ENCODE measurements at places on chromosomes 7 and 10.

GRCh38 chr7:34062826-34063225, 157.5 kb downstream of the BMPER start:
- no peak for DNase-seq

GRCh38 chr10:46536781-46537180, 19.7 kb downstream of the GPRIN2 start:
- no peak for DNase-seq

- no peak for DNase-seq
Measured at GRCh38 chr7:106858618-106859532, 6.2 kb upstream of the PIK3CG start.

DNA sequence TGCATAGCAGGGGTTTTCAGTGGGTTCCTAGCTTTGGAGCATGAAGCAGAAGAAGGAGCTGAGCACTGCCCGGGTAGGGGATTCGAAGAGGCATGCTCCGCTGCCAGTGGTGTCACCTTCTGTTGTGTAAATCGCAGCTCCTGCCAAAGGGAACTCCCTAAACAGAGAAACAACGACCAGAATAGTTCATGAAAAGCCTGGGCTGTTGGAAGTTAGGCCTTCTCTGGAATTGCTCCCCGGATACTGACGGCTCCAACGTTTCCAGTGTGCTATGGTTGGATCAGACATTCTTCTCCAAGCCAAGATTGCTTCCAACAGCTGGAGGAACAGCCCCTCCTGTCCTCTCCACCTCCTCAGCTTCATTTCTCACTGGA, 546.0 kb upstream of the FZD8 start:
- no peak for DNase-seq

GRCh38 chr10:122468926-122469781, 7.8 kb downstream of the HTRA1 start:
- DNase-seq: peak; percentile 74

GRCh38 chr10:79397575-79398303, 47.7 kb downstream of the ZCCHC24 start:
- no peak for DNase-seq

GRCh38 chr7:80312139-80312661, 177.6 kb downstream of the GNAI1 start:
- no peak for DNase-seq

DNA sequence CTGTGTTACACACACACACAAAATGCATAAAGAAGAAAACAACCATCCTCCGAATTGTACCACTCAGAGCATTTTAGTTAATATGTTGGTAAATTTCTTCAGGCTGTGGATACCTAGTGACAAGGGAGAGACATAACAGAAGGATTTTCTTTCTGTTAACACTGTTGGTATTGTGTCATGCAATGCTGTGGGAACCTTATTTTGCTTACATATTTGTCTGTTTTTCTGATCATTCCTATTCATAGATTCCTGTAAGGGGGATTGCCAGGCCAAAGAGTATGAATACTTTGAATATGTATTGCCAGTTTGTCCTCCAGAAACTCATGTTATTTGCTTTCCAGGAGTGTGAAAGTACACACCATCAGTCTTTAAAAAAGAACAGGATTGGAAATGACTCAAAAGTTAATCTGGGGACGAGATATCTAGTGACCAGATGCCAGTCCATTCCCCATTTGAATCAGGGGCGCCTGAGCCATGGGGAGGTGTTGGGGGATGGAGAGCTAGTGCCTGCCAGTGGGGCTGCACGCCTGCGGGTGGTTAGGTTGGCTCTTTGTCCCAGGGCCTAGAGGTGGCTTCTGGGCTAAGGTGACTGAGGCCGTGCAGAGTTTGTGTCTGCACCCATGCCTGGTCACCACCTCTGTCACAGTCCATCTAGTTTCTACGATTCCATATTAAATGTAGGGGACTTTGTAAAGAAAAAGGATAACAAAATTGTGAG, 142.0 kb downstream of the PTPN20 start:
- DNase-seq: no peak

- no peak for DNase-seq
Measured at GRCh38 chr7:147707926-147708325, 882.6 kb upstream of the C7orf33 start.

DNA sequence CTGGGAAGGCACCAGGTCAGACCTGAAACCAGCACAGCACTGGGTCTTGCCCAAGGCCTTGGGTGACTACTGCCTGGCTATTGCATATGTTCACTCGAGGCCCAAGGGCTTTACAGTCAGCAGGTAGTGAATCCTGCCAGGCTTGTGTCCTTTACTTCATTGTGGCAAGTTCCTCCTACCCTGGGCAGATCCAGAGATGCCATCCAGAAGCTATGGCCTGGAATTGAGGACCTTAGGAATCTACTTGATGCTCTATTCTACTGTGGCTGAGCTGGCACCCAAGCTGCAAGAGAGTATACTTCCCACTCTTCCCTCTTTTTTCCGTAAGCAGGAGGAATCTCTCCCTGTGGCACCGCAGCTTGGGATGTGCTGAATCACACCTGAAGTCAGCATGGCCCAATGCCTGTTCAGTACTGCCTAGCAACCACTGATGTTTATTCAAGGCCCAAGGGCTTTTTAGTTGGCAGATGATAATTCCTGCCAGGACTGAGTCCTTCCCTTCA, 246.7 kb upstream of the CTBP2 start:
- DNase-seq: no peak

GRCh38 chr10:49218480-49218879, 30.3 kb upstream of the TMEM273 start:
- DNase-seq: no peak

GRCh38 chr7:51226916-51227535, 89.6 kb downstream of the COBL start:
- no peak for DNase-seq

- DNase-seq: no peak
Measured at GRCh38 chr10:12403119-12403518, 53.8 kb downstream of the CAMK1D start.

- no peak for DNase-seq
Measured at GRCh38 chr7:157949711-157950110, 612.9 kb downstream of the DNAJB6 start.

- no peak for DNase-seq
Measured at GRCh38 chr7:71842381-71842780, 569.8 kb downstream of the CALN1 start.

- DNase-seq: no peak
Measured at GRCh38 chr7:381211-382042, 91.5 kb downstream of the FOXL3 start.

DNA sequence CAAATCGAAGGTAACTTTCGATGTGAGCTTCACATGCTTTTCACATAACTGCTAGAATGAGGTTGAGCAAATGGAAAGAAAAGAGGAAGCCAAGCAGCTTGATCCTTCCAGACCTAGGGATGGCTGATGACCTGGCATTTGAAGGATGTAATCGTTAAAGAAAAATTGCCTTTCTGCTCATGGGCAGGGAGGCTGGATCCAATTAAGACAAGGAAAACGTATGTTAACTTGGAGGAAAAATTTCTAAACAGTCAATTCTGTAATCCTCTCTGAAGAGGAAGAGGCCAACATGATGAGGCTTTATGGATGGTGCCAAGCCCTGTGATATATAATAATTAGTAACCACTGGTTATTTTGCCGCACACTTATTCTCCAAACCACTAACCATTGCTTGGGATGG, 12.5 kb downstream of the GRK5 start:
- DNase-seq: no peak
